ENCODE measurements at places on chromosomes 2 and 18.

- no peak for DNase-seq
These were observed 28.3 kb upstream of the NTSR2 start for GRCh38 chr2:11698009-11698922.

GRCh38 chr2:9260464-9260918 is 53.9 kb downstream of the ASAP2 start:
- no peak for DNase-seq

- DNase-seq: no peak
These were observed 48.0 kb upstream of the ANXA4 start for GRCh38 chr2:69693775-69694450.

- DNase-seq: peak; percentile 7
These were observed 946.6 kb downstream of the DPP10 start for GRCh38 chr2:115389024-115389423.

GRCh38 chr18:28736223-28736622 is 559.3 kb upstream of the CDH2 start:
- no peak for DNase-seq

- no peak for DNase-seq
These were observed 50.4 kb upstream of the ERMN start for GRCh38 chr2:157376041-157376440.

- DNase-seq: peak; percentile 21
These were observed 87.7 kb downstream of the SH3YL1 start for GRCh38 chr2:175880-176820.

DNA sequence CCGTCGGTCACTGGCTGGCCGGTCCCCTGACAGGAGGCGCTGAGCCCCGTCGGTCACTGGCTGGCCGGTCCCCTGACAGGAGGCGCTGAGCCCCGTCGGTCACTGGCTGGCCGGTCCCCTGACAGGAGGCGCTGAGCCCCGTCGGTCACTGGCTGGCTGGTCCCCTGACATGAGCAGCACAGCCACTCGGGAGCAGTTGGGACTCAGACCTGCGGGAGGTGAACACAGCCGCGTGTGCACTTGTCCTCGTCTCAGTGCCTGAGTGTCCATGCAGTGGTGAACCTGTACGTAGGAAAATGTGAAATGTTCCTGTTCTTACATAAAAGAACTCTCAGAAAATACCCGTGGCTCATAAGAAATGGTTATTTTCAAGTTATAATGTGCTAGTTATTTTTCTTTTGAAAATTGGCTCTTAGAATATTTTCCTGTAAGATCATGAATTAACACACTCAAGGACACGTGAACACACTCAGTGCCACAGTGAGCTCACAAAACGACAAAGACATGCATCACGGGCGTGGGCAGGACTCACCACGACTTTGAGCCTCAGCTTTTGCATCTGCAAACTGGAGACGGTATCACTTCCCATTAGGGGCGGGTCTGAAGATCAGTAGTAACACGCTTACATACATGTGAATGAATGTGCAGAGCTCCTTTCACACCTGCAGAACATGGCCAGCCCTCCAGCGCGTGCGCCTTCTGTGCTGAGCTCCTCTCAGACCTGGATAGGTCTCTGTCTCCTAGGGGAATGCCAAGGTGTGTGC is 21.1 kb upstream of the NFATC1 start:
- DNase-seq: no peak

DNA sequence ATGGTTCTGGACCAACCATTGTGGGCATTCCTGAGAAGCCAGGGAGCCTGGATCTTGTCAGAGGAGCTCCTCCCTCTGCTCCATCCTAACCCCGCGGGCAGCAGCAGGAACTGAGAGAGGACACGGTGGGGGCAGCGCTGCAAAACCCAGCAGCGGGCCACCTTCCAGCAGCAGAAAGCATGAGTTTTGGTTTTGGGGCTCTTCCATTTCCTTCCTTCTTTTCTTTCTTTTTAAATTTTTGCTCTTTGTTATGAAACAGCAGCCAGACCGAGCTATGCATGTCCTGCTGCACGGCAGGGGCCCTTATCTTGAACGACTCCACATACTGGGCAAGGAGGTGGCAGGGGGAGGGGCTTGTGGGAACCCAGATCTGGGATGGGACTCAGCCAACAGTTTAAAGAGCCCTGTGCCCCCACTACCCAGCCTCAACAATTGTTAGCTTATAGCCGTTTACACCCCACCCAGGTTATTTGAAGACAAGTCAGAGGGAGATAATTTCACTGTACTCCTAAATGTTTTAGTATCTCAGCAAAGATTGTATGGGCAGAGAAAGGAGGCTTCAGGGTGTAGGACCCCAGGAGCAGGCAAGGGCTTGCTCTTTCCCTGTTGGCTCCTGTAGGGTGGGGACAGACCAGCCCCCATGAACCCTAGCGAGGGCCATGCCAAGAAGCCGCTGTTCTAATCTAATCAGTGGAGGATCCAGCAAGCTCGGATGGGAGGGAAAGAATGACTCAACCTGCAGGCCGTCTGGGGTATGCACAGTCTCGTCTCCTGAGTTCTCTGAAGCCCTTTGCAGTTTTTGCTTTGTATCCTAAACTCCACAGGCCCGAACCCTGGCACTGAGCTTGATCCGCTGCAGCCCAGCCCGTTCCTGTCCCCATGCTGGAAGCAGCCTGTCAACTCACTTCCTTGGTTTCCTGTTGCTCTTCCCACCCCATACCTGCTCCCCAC is 75.3 kb downstream of the LRRFIP1 start:
- DNase-seq: no peak

DNA sequence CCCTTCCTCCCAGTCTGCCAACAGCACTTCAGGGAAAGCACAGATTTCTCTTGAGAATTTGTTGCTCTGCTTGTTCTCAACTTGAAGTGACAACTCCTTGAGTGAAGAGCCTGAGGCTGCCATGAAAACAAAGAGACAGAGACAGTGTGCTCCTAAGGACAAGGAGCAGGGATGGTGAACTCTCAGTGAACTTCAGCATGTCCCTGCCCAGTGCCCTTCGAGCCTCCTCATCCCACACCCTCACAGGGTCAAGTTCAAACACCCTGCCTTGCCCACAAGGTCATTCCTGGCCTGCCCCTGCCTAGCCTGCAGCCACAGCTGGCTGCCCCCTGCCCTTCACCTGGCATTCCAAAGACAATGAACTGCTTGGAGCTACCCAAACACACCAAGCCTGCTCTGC is 343.5 kb upstream of the KLHL29 start:
- DNase-seq: no peak

DNA sequence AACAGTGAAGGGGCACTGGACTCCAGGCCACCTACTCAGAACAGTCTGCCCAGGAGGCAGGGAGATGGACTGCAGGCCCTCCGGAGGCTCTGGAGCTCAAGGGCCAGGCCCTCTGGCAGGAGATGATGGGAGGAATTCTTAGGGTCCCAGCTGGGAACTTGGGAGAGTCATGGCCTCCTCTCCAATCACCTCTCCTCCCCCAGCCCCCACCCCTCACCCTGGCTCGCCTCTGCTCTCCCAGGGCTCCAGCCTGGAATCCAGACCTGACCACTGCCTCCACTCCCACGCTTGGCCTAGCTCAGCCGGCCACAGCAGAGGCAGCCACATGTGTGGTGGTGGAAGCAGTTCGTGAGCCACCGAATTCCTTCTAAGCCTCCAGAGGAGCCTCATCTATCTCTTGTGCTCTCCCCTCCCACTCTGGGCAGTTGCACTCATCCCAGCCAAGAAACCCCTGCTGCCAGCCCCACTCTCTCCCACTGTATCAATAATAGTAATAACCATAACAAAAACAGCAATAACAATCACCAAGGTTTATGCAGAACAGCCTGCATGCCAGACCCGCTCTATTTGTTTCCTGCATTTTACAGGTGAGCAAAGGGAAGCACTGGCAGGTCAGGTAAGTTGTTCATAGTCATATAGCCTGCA is 67.4 kb downstream of the TNS1 start:
- no peak for DNase-seq

DNA sequence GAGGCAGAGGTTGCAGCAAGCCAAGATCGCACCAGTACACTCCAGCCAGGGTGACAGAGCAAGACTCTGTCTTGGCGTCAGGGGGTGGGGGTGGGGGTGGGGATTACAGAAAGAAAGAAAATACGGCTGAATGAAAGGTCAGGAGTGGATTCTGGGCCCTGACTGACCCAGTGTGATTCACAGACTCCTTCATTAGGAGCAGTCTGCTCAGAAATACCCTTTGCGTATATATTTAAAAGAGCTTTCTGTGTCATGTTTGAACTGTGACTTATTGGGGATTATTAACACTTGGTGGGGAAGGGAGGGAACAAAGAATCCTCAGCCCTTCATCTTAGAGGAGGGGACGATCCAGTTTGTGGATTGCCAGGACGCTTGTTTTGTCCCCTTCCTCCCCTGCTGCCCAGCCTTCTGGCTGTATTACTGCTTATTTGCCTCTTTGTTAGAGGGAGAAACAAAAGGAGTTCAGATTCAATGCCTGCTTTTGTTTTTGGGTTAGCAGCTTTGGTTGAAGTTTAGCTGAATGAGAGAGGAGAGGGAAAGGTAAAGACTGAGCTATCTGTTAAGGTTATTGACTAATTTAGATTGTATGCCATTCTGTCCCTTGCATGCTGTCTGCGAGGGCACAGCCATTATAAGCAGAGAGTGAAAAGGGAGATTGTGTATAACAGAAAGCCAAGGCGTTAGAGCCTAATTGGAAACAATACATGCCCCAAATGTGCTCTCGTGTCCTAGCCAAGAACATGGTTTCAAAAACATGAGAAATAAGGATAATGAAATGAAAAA is 118.3 kb downstream of the FMNL2 start:
- no peak for DNase-seq

DNA sequence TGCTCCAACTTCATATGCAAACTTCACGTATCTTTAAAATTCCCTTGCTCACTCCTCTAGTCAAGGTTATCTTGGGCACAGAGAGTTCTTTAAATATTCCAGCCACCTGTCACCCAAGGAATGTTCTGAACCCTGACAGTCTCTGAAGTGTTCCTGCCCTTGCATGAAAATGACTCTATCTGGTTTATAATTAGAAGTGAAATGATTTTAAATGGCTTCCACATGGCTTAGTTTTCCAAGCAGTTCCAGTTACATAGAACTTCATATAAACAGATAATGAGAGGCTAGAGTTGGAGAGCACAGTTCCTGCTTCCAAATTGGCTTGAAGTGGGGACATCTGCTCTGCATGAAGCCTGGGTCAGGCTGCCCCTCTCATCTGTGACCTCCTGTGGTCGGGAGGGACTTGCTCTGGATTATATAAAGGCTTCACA is 81.9 kb downstream of the SLC4A3 start:
- DNase-seq: no peak

DNA sequence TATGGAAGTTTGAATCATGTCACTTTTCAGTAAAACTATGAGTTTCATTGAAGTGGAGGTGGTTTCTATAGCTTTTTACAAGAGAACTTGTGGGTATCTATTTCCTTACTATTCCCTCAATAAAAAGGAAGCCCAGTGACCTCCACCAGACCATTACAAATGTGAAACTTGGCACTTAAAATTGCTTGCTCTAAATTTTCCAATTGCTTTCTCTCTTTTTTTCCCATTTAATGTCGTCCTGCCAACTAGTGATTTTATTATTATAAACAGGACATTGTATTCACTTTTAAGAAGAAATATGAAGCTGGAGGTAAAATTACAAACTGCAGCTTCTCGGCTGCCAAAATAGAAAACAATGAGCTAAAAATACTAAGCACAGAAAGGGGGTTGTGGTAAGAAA is 208.2 kb upstream of the ALPP start:
- DNase-seq: no peak

DNA sequence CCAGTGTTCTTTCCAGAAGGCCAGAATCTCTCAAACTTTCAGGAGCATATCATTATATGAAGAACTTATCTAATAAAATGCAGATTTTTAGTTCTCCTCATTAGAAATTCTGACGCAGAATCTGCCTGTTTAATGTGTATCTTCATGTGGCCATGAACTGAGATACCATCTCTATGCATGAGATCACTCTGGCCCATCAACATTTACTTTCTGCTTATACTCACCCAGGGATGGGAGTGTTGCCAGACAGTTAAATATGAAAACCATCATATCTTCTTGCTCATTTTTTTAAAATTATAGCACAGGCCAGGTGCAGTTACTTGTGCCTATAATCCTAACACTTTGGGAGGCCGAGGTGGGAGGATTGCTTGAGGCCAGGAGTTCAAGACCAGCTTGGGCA is 60.4 kb downstream of the MAPK4 start:
- no peak for DNase-seq

DNA sequence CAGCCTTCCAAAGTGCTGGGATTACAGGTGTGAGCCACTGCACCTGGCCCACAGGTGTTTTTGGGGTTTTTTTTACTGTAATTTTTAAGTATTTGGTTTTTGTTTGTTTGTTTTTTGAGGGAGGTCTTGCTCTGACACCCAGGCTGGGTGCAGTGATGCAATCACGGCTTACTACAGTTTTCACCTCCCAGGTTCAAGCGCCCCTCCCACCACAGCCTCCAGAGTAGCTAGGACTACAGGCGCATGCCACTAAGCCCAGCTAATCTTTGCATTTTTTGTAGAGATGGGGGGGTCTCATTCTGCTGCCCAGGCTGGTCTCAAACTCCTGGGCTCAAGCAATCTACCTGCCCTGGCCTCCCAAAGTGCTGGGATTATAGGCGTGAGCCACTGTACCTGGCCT is 7.3 kb upstream of the SLC11A1 start:
- DNase-seq: no peak

GRCh38 chr18:31197676-31198075 is 35.0 kb upstream of the DSC1 start:
- DNase-seq: no peak

DNA sequence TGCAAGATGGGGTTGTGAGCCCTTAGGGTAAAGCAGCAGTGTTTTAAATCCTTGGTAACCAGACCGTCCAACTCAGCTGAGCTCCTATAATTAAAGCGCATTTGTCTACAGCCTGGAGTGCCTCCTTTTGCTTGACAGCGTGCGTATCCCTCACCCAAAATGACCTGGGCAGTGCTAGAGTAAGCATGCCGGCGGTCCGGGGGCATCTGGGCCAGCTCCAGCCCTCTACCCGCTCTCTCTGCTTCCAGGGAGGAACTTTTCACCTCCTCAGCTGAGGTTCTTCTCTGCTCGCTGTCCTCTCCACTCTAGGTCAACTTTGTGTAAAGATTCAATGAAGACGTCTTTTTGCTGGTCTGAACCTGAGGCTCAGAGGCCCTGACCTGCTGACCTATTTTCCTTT is 102.4 kb upstream of the TPO start:
- no peak for DNase-seq

- no peak for DNase-seq
These were observed 199.5 kb upstream of the RGPD4 start for GRCh38 chr2:107627164-107627563.

- DNase-seq: no peak
These were observed 50.0 kb upstream of the ATL2 start for GRCh38 chr2:38427054-38427453.

GRCh38 chr2:29017716-29018435 is 36.8 kb downstream of the TOGARAM2 start:
- DNase-seq: no peak

DNA sequence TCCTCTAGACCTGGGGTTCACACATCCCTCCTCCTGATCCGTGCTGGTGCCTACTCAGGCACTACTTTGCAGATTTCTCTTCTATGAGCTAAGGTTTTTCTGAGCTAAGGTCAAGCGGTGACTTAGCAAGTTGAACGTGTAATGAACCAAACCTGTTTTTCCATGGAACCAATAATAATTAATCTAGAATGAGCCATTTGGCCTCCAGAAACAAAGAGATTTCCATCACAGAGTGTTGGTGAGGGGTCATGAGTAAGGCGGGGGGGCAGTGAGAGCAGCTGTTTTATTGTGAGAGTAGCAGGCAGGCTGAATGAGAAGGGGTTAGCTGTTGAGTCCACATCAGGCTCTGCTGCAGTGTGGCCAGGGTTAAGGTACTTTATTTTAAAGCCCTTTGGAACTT is 112.0 kb upstream of the FOSL2 start:
- DNase-seq: no peak

GRCh38 chr2:215749092-215749957 is 264.0 kb downstream of the MREG start:
- no peak for DNase-seq

GRCh38 chr2:161136696-161137324 is 23.4 kb upstream of the TANK start:
- no peak for DNase-seq
